ENCODE measurements at places on chromosomes 5 and 9. TPM values are rescaled to one million over a fixed set of nuclear protein-coding genes. Genes with fewer than 3 reads are reported as not detected.
A peak's percentile ranks its signal among the peaks of the same experiment; 100 is the strongest.

TEK gene
- total RNA-seq: 10.8 TPM

BHMT gene
- total RNA-seq: not detected

CDX1 gene
- total RNA-seq: 0.18 TPM

CDKN2B-AS1 gene
- 1.1 TPM for total RNA-seq

DNA sequence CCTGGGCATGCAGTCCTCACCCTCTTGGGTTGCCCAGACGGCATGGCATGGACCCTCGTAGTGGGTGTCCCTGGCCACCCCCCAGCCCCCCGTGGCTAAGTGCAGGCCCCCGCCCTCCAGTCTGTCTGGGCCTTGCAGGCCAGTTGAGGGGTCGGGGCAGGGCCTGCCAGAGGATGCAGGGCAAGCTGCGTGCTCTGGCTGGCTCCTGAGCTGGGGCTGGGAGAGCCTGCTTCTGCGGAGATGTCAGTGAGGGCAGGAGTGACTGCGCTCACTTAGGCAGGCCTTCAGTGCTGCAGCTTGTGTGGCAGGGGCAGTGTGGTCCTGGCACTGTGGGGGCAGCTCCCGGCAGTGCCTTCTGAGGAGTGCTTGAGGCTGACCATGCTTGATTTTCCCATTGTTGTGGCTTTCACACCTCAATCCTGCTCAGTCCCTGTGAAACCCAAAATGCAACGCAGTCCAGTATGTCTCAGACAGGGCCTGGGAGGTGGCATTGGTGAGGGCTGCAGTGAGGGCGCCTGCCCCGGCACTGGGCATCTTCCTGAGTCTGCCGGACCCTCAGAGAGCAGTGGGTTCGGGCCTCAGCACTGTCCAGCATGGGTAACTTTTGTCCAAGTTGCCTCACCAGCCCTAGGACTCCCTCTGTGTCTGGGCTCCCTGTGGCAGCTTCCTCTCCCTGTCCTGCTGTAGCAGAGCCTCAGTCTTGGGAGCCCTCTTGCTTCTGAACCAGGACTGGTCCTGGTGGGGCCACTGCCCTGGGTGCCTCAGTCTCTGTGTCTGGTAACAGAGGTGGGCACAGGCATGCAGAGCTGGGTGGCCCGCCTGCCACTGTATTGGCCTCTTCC, 93.0 kb downstream of the PHF2 start:
- H3K4me1 ChIP-seq: no peaks in the 10 kb centered on the region
- no peaks in the 10 kb centered on the region for H3K27me3 ChIP-seq

- no peak overlapping the region for H3K4me3 ChIP-seq
- no peaks in the 10 kb centered on the region for H3K4me1 ChIP-seq
- no peaks in the 10 kb centered on the region for H3K27me3 ChIP-seq
- DNase-seq: no peak
- H3K36me3 ChIP-seq: peaks cover 15% of the 10 kb centered on the region
- no peak overlapping the region for H3K27ac ChIP-seq
Observed at GRCh38 chr5:65699338-65699737, 22.6 kb downstream of the SGTB start.

DNA sequence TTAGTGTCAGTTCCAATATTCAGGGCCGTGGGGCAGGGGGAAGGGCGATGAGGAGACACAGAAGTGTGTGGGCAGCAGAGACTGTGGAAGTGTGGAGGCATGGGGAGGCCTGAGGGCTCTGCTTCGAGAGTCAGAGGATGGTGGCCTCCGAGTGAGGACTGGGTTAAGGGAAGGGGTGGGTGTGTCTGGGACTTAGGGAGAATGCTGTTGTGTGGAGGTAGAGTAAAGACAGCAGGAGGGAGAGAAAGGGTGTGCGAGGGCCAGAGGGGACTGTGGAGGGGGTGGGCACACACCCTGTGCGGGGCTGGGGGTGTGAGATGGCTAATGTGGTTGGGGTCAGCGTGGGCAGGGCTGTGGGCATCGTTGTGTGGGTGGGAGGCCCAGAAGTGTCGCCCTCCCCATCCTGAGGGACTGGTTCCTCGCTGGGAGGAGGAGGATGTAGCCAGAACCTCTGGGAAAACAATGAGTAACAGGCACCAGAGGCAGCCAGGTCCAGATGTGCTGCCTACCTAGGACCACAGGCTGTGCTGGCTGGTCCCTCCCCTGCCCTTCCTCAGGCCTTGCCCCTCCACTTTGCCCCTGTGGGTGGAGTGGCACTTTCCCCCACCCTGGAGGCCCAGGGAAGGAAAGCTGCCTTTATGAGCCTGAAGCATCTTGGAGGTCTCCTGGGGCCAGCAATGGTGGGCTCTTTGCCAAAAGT, 4.2 kb downstream of the USP20 start:
- no peak for DNase-seq
- peaks cover 13% of the 10 kb centered on the region for H3K4me1 ChIP-seq
- peaks cover 7% of the 10 kb centered on the region for H3K36me3 ChIP-seq
- no peak overlapping the region for H3K4me3 ChIP-seq

DNA sequence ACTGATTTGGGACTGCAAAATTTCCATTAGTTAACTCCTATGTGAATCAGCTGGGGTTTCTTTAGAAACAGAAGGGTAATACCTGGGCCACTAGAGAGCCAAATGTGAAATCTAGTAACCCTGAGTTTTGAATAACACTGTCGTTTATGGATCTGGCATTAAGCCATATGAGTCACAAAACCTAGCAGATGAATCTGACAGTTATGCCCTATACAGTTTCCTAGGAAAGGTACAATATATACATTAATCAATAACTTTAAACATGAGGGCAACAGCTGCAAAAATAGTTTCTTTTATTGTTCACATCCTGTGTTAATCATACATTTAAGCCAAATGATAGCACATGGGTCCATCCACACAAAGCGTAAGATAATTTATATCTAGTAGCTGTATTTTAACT, 56.9 kb downstream of the PAM start:
- H3K36me3 ChIP-seq: no peaks in the 10 kb centered on the region
- H3K27ac ChIP-seq: no peak overlapping the region
- H3K4me1 ChIP-seq: no peaks in the 10 kb centered on the region
- H3K27me3 ChIP-seq: no peaks in the 10 kb centered on the region

- H3K27ac ChIP-seq: peak overlapping the region; percentile 74
- peaks cover 9% of the 10 kb centered on the region for H3K36me3 ChIP-seq
- no peaks in the 10 kb centered on the region for H3K27me3 ChIP-seq
- H3K4me3 ChIP-seq: no peak overlapping the region
Observed at GRCh38 chr5:55438998-55439397, 95.8 kb downstream of the PLPP1 start.
